ENCODE measurements at places on chromosomes 13 and 19. TPM values are rescaled to one million over a fixed set of nuclear protein-coding genes. Genes with fewer than 3 reads are reported as not detected.

- no peak for DNase-seq
Observed at GRCh38 chr19:17975032-17975431, 8.1 kb downstream of the KCNN1 start.

DNA sequence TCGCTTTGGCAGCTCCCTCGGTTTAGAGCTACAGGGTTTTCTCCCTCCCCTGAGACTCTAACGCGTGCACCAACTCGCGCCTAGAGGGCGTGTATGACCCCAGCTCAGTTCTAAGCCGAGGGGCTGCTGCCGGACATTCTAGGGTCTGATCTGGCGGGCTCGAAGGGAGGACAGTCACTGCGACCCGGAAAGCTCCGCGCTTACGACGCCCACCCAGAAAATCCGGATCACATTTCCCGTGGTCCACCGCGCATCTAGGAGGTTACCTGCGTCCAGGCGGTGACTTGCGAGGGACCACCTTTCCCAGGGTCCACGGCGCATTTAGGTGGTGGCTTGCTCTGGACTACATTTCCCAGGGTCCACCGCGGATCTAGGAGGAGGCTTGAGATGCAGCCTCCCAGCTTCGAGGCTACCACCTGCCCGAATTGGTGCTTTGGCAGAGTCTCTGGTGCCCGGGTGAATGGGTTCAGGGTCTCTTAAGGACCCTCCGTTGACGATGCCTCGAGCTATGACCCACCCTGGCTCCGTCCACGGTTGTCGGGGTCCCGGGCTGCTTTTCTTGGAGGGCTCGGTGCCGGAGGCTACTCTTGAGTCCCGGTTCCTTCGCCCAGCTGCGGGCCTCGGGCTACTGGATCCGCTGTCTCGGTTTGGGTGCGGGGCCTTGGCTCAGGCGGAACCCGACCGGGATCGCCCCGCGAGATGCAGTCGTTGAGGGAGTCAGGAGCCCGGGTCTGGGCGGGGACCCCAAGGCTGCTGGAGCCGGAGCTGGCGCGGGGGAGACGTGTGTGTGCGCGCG lies 30.5 kb downstream of the ZNF146 start:
- no peak for DNase-seq

DNA sequence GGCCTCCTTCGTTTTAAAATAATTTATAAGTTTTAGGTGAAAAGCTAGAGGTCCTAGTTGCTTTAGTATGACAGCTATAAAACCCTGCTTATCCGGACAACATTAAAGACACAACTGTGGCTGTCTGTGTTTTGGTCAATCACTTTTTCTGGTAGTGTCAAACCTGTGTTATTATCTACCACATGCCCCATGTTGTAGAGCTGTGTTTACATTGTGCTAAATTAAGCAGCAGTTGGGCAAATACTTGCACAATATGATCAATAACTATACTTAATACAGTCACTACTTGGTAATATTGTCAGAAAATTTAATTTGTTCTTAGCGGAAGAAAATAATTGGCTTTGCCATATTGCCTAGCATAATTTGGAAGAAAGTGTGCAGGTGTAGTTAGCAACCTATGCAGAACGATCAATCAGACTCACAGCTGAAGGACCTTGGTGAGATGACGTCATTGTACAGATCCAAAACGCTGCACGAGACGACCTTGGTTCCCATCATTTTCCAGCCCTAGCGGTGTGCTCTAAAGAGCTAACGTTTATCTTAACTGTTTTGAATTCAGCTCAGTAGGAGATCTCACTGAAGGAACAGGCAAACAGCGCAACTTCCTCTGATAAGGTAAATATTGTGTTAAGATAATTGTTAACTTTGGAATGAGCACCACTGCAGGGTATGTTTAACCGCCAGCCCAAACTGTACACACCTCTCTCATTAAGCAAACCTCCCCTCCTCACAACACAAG lies 476.6 kb downstream of the IRS2 start:
- DNase-seq = no peak

GRCh38 chr19:33407140-33407551 lies 33.6 kb downstream of the CEBPG start:
- no peak for DNase-seq

DNA sequence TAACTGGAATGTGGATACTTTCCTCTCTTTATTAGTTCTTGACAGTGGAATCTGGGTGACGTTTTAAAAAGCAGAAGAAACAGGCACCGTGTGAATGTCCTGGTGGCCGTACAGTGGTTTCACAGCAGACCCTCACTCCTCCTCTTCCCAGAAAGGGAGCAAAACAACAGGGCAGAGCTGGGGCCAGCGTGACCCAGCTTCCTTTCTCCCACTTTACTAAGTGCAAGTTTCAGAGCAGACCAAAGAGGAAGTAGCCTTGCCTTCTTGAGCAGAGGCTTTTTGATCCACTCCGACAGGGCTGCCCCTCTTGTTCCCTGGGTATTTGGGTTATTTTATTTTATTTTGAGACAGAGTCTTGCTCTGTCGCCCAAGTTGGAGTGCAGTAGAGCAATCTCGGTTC lies 19.6 kb upstream of the C19orf33 start:
- no peak for DNase-seq

The ZNF566 gene
- polyA plus RNA-seq = 4.9 TPM

The NKPD1 gene
- 0.04 TPM for polyA plus RNA-seq

The ZNF540 gene
- 0.48 TPM for polyA plus RNA-seq

The HS6ST3 gene
- polyA plus RNA-seq = not detected

The GJB2 gene
- 3.0 TPM for polyA plus RNA-seq

The THSD1 gene
- polyA plus RNA-seq = 7.9 TPM

The HIF3A gene
- polyA plus RNA-seq = 0.47 TPM
